ENCODE measurements at places on chromosomes 5 and 9. TPM values are rescaled to one million over a fixed set of nuclear protein-coding genes. Genes with fewer than 3 reads are reported as not detected.

Gene EMB
- 7.2 TPM for total RNA-seq

Gene C5orf58
- total RNA-seq, result not detected

Gene TMED9
- total RNA-seq, result 235 TPM

Gene EPB41L4A
- total RNA-seq, result 3.7 TPM

Gene DEPDC1B
- total RNA-seq, result 14.4 TPM

Gene IFNA2
- total RNA-seq, result not detected

Gene CXCL14
- 0.37 TPM for total RNA-seq
